ENCODE measurements at places on chromosomes 4 and X.

DNA sequence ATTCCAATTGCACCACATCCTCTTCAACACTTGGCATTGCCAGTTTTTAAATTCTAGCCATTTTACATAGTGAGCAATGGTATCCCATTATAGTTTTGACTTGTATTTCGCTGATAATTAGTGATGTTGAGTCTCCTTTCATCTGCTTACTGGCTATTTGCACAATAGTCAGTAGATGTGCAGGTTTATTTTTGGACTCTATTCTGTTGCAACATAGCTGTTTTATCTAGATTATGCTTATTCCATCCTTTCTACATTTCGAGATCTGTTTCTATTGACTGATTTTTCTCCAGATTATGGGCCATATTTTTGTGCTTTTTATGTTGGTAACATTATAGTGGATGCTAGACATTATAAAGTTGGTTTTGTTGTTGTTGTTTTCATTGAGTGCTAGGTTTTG lies 106.1 kb downstream of the WWC2 start:
- H3K4me1 ChIP-seq = no peaks in the 10 kb centered on the region
- no peak overlapping the region for H3K27ac ChIP-seq
- no peaks in the 10 kb centered on the region for H3K36me3 ChIP-seq
- no peaks in the 10 kb centered on the region for H3K27me3 ChIP-seq

- no peaks in the 10 kb centered on the region for H3K36me3 ChIP-seq
- H3K4me1 ChIP-seq = no peaks in the 10 kb centered on the region
- no peak overlapping the region for H3K4me3 ChIP-seq
- H3K27me3 ChIP-seq = no peaks in the 10 kb centered on the region
- no peak overlapping the region for H3K27ac ChIP-seq
These were observed 119.0 kb upstream of the MAP9 start for GRCh38 chr4:155495572-155496293.

DNA sequence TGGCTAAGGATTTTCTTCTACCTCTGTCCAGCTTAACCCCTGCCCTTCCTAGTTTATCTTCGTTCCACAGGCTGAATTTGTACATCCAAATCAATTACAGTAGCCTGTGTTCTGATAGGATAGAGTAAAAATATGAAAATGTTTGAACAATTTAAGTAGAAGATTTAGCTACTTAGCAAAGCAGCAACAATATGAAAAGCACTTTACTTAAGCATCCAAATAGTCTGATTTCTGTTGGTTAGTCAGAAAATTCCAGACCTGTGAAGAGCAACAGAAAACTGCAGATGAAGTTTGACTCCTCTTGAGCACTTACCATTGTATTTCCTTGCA lies 2.0 kb downstream of the ARSJ start:
- H3K36me3 ChIP-seq = no peaks in the 10 kb centered on the region
- no peaks in the 10 kb centered on the region for H3K4me1 ChIP-seq
- peak overlapping the region; percentile 49 for H3K27ac ChIP-seq
- H3K27me3 ChIP-seq = no peaks in the 10 kb centered on the region
- DNase-seq = no peak

GRCh38 chrX:20829665-20830491 lies 544.3 kb upstream of the CNKSR2 start:
- H3K36me3 ChIP-seq = no peaks in the 10 kb centered on the region
- DNase-seq = no peak
- no peaks in the 10 kb centered on the region for H3K4me1 ChIP-seq
- H3K27me3 ChIP-seq = no peaks in the 10 kb centered on the region
- H3K27ac ChIP-seq = no peak overlapping the region
